ENCODE measurements at places on chromosomes 7 and 10.

- no peak for DNase-seq
These were observed 151.8 kb upstream of the ANK3 start for GRCh38 chr10:60541451-60541850.

DNA sequence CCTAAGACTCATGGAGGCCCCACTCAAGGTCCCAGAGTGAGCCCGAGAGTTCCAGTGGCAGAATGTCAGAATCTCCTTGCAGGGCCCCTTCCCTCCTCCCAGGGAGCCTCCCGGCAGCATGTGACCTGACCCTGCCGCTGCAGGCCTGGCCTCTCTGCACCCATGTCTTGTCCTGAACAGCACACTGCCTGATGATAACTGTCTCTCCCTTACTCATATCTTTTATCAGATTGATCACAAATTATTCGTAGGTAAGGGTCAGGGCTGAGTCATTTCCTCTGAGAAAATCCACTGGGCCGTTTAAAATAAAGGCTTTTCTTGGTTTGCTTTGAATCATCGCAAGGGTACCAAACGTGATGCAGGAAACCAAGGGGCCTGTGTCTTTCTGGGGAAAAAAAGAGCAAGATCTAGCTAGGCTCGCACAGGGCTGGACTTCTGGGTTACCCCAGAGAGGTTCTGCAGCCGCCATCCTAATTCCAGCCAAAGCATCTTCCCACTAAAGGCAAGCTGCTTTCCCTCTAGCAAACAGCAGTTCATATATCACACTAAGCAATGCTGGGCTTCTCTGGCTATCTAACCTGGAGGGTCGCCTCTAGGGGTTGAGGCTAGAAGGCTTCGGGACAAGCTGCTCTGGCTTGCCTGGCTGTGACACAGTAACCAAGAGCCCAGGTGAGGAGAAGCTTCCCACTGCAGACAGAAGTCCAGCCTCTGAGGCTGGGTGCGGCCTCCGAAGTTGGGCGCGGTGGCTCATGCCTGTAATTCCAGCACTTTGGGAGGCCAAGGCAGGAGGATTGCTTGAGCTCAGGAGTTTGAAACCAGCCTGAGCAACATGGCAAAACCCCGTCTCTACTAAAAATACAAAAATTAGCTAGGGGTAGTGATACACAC, 104.9 kb downstream of the SPDYE5 start:
- no peak for DNase-seq

GRCh38 chr10:62454687-62455397, 80.7 kb downstream of the ZNF365 start:
- no peak for DNase-seq

- no peak for DNase-seq
These were observed 14.0 kb upstream of the RALA start for GRCh38 chr7:39609113-39609934.

DNA sequence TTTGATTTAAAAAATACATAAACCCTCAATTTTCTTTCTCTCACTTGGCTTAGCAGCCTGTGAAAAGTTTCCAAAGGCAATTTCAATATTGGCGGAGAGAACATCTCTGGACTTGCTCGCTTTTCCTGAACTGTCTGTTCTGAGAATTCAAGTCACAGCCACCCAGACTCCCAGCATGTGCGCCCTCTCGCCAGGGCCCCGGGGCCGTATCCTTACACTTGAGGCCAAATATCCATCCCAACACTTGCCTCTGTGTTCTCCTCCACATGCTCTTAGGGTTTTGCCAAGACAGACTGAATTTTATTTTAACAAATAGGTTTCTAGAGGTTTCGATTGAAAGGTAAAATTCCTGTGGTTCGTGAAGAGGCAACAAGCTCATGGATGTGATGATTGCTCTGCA, 111.5 kb upstream of the GPR26 start:
- no peak for DNase-seq

GRCh38 chr7:67589183-67589582, 592.5 kb downstream of the TYW1 start:
- DNase-seq = no peak

- DNase-seq = no peak
These were observed 13.2 kb upstream of the TRA2A start for GRCh38 chr7:23544913-23545354.

DNA sequence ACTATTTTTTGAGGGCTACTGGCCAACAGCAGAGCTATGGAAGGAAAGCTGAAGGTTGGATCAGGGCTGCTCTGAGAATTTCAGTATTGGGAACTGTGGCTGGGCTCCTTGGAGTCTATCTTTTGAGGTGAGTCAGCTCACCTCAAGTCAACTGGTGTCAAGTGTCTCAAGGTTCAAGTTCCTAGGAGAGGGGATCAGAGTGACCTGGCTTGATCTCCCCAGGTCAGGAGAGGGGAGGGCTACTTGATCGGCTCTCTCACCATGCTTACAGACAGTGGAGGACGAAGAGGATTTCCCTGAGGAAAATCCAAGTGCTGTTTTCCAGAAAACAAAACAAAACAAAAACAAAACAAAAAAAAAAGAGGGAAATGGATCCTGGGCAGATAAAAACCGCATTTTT, 132.8 kb downstream of the CACNB2 start:
- no peak for DNase-seq

- DNase-seq = no peak
These were observed 50.8 kb downstream of the IFIT5 start for GRCh38 chr10:89465196-89465595.

- no peak for DNase-seq
These were observed 386.7 kb upstream of the NPVF start for GRCh38 chr7:25615003-25615402.

DNA sequence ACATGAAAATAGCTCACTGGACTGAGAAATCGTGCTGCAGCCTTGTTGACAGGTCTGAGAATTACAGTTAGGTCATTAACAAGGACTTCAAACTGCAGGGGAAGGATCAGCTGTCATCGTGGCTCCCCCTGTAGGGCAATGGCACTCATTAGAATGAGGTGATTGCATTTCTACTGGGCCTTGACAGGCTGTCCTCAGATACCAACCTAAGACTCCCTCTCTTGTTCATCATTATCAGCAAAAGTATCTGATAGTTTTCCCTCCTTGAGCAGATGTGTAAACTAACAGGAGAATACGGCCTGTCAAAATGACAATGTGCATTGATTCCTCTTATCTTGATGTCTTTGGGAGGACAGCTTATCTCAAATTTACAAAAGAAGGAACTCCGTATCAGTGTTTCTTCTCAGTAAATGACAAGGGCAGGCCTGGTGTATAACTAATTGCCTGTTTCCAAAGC, 648.5 kb upstream of the LRRN3 start:
- no peak for DNase-seq

DNA sequence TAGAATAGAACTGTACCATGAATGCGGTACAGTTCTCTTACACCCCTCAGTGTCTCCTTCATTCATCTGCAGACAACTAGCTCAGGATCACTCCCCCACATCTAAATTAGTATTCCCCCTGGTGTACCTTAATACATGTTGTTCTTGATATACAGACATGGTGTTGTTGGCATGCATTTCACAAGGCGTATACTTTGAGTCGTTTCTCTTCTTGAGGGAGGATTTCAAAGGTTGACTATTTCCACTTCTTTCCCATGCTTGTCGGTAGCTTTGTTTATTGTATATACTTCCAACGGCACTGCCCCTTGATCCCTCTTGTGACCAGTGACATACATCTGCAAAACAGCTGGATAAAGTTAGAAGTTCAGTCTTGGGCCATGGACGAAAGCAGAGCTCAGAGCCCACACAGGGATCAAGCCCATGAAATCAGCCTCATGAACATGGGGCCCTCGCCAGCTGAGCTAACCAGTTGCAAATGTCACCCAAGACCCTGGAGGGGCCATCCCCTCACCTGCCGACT, 8.6 kb downstream of the CPA4 start:
- DNase-seq = no peak

GRCh38 chr7:114720725-114721124, 201.2 kb upstream of the MDFIC start:
- no peak for DNase-seq

- no peak for DNase-seq
These were observed 177.2 kb upstream of the MYO3A start for GRCh38 chr10:25756784-25757183.

DNA sequence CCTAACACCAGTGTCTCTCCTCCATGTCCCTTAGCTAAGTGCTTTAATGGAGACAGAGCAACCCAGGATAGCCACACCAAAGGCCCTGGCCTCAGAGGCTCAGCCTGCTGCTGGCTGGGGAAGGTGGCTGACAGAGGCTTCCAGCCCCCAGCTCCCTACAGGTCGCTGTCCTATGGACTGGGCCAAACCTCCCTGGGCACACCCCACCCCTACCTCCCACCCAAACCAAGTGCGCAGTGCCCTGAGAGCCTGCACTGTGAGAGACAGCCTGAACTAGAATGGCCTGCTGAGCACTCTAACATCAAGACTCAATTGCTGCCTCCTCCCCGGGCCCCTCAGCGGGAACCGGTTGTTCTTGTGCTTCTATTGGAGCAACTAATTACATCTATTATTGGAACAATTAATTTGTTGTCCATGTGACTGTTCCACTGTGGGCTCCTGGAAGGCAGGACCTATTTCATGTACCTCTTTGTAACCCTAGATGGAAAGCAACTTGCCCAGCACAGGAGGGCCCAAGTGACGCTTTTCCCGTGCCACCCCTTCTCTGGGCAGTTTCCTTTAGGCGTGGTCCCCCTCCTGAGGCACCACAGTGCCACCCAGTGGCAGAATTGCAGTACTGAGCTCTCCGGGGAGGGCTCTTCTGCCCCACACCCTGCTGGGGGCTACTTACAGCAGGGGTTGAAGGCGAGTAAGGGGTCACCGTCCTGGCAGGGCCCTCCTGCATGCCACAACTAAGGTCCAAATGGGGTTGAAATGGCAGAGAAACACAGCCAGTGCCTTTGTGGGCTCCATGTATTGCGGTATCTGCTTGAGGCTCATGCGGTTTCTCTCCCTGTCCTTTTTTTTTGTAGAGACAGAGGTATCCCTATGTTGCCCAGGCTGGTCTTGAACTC, 63.7 kb upstream of the WAPL start:
- peak; percentile 51 for DNase-seq

- no peak for DNase-seq
These were observed 20.4 kb downstream of the PPA1 start for GRCh38 chr10:70212879-70213278.

GRCh38 chr10:93940881-93941280, 47.1 kb downstream of the SLC35G1 start:
- no peak for DNase-seq

DNA sequence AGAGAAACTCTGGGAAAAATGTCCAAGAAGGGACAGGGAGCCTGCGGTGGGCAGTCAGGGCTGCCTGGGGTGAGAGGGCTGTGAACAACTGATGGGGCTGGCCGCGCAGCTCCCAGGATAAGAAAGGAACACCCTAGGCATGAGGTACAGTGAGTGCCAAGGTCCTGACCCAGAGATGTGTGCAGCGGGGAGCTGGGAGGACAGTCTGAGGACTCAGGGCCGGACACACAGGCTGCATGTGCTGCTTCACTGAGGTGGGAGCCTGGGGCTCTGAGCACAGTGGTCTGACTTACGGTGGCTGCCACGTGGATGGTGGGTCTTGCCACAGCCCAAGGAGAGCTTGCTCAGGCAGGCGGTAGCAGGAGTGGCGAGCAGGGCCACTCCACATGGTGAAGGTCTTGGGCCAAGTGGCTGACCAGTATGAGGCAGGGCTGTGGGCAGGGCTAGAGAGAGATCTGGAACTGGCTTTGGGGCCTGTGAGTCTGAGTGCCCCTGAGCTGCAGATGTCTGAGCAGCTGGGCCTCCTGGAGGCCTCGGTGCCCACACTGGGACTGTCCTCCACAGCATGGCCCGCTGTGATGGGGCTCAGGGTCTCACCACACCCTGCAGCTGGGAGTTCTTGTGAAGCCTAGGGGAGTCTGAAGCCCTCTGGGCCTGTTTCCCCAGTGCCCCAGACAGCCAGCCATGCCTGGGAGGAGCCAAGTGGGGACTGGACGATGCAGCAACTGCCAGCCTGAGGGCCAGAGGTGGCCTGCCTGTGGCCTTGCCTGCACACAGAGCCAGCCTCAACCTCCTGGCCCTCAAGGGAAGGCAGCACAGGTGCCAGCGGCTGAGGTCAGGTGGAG, 60.3 kb downstream of the RASGEF1A start:
- DNase-seq = no peak

- DNase-seq = no peak
These were observed at the start of gene UBTD1 for GRCh38 chr10:97498841-97499560. Gene UBTD1, plus strand, starts transcription at chr10:97498924. Its CDS starts 280 bp downstream, at chr10:97499204.

DNA sequence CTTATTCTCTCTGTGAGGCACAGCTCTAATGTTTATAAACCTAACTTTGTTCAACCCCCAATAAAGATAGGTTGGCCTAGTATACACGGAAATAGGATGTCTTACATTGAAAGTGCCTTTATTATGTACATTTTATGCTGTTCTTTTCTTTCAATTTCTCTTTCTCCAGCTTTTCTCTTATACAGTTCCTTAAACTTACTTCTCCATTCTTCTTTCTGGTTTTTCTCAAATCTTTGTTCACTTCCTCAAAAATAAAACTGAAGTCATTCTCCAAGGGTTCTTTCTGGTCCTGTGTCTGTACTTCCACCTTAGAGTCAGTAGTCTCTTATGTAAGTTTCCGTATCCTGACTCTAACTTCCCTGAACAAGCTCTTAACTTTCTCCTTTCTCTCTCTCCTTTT, 29.2 kb upstream of the NAMPT start:
- DNase-seq = no peak

DNA sequence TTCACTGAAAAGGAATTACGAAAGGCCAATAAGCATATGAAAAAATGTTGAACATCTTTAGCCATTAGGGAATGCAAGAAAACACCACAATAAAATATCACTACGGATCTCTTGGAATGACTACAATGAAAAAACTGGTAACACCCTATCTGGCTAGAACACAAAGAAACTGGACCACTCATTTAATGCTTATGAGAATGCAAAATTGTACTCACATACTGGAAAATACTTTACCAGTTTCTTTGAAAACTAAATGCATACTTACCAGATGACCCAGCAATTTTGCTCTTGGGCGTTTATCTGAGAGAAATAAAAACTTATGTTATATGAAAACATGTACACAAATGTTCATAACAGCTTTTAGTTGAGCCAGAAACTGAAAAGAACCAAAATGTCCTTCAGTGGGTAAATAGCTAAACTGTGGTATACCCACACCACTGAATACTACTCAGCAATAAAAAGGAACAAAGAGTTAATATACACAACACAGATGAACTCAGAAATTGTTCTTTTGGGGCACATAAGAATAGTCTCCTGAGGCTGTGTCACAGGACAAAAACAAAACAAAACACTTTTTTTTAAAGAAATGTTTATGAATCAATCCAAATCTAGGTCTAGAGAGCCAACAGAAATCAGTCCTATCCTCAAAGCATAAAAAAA, 23.5 kb downstream of the CNOT4 start:
- DNase-seq = no peak

DNA sequence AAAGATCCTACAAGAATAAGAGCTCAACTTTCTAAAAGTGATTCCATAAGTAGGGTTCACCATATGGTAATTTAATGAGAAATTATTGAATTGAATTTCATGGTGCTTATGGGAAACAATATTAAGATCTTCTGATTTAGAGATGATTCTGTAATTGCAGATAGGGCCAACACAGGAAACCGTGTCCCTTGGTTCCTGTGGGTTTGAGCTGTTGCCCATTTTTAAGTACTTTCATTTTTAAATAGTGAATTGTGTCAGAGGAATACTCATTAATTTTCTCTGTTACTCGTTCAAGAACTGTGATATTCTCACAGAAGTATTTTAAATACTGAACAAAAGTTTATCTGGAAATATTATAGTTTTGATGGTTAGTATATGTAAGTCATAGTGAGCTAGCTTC, 129.2 kb downstream of the SRI start:
- no peak for DNase-seq
